ENCODE measurements at places on chromosomes 2 and 18.

- no peak for DNase-seq
Observed at GRCh38 chr2:109436610-109437225, 177.0 kb downstream of the SEPTIN10 start.

DNA sequence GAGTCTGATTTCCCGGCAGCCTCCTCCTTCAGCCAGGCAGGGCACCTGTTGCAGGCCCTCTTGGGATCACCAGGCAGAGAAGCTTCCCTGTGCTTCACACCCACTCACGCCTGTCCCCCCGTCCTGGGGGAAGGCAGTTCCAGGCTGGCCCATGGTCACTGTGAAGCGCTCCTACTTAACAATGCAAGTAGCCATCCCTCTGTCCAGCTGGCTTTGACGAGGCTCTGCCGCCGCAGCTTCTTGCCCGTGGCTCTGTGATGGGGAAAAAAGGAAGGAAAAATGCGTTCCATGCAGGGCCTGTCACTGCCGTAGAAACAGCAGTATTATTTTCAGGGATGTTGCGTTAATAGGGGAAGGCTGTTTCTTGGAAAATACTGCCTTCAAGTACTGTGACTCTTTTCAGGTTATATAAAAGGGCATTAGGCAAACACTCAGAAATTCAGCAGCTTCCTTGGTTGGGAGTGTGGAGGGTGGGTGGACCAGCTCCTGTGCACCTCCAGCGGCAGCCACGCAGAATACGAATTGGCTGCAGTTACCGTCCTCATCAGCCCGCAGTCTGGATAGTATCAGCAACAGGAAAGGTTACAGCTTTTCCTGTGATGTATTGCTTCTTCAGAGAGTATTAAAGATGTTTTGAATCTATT lies 232.3 kb downstream of the KLHL29 start:
- no peak for DNase-seq

GRCh38 chr2:14398641-14399040 lies 233.9 kb upstream of the LRATD1 start:
- DNase-seq, result no peak

- DNase-seq, result peak; percentile 14
Observed at GRCh38 chr18:36942264-36942663, 113.3 kb downstream of the KIAA1328 start.

DNA sequence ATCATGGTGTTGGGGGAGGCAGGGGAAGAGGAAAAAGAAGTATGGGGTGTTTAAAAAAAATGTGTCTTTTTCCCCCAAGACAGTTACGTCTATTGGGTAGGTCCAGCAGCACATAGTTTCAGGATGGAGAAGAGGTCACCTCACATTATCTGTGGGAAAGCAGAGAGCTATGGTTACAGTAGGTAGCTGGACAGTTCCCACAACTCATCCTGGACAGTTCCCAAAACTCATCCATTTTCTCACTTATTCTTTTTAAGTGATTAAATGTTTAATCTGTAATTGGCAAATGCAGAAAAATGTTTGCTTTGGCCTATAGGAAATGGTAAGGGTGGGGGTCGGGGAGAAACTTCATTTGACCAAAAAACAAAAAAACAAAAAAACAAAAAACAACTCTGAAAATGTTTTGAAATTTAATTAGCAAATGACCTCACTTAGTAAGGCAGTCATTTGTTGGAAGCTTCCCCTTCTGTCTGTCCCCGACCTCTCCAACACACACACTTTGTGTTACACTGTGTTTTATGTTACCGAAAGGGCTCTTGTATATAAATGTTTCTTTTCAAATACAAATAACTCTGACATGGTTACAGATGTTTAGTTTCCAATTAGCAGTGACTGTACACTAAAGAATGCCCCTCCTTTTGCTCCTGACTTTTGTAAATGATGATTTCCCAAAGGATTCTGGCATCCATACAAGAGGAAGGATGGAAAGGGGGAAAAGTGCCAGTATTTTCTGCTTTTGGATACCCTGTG lies 173.3 kb upstream of the ZFP36L2 start:
- no peak for DNase-seq

DNA sequence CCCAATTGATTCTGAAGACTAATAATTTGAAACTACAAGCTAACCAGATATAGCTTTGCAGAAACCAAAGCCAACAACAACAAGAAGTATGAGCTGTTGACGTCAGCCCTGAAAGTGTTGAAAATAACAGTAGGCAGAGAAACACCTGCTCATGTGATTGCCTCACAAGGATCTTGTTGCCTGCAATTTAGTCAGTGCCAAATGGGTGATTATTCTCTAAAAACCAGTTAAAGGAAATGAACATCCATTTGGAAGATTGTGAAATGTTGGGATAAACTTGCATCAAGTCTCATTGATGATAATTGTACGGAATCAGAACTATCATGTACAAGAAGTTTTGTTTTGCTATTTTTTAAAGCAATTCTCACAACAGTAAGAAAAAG lies 2.8 kb downstream of the CYTIP start:
- DNase-seq, result no peak

DNA sequence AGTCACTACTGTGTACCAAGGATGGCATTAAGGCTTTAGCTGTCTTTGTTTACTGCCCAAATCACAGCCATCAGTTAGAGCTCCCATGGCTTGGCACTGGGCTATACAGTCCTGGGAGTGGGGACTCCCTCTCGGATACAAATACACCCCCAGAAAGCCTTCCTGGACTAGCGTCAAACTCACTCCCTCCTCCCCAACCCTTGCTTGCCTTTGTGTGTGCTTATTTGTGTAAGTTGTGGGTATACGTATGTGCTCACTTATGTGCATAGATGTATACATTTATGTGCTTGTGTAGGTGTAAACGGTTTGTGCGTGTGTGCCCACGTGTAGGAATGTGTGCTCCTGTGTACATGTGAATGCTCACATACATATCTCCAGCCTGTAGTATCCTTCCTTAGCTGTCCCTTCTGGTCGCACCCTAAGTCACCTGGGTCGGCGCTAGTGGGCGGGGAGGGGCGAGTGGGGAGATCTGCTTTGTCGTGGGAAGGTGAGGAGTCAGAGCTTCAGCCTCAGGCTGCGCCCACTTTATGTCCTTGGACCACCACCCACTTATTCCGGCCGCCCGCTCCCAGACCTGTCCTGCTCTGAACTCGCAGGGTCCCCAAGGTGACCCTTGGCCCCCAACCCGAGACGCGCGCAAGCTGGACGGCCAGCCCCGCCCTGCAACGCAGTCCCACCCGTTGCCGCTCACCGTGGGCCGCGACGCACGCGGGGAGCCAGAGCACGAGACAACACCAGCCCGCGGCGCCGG lies 461 bp downstream of the PRADC1 start:
- no peak for DNase-seq

GRCh38 chr2:42916324-42916723 lies 123.9 kb upstream of the HAAO start:
- DNase-seq, result no peak

DNA sequence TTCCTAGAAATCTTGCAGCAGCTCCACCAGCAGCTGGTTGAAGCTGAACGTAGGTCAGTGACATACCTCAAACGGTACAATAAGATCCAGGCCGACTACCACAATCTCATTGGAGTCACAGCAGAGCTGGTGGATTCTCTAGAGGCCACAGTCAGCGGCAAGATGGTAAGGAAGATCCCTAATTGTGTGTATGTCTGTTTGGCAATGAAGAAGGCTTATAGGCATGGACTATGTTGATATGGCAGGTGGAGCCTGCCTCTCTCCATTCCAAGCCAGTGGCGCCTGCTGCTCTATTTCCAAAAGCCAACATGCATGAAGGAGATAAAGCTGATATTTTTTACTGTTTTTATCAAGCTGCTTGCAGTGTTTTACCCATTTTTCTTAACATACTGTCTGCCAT lies 36.8 kb downstream of the ARMC9 start:
- no peak for DNase-seq

DNA sequence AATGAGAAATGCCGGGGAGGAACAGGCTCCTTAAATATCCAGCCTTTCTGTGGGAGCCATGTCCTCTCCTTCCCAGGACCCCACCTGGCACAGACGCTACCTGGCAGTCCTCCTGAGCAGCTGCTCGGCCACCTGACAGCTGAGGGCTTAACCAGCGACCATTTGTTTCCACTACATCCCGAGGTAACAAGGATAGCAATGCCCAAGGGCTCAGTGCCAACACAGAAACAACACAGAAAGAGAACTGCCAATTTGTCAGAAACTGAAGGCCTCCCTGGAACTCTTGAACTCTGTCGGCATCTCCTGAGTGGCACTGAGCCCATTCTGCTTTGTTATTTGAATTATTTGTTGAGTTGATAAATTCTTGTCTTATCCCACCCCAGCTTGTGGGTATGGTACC lies 122.2 kb upstream of the ARHGAP28 start:
- no peak for DNase-seq

DNA sequence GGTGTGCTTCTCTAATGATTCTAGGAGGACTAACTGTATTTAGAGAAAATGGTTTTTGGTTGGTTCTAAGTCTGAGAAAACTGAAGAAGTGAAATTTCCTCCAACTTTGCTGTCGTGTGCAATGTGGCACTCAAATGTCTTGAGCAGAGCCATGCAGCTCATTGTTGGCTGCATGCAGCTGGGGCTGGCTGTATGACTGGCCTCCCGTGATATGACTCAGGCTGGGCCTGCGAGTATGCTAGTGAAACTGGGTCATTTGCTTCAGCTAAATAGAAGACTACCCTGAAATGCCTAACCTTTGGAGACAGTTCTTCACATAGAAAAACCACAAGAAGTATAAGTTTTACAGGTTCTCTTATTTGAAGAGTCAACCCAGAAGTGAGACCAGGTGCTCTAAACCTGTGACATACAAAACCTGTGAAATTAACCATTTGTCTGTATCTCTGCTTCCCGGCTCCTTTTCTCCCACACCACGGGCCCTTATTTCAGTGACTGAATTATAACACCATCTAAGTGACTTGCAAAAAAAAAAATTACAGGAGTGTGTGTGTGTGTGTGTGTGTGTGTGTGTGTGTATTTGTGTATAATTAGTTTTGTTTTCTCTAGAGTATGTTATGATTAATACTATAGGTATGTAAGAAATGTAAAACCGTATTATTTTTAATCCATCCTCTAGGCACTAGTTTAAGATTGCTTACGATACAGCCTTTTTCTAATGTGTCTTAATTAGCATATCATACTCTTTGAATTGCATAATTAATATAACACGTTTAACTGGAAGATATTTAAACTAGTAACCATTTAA lies 15.9 kb downstream of the POLI start:
- DNase-seq, result peak; percentile 27

- no peak for DNase-seq
Observed at GRCh38 chr2:6425032-6425431, 440.7 kb downstream of the CMPK2 start.

DNA sequence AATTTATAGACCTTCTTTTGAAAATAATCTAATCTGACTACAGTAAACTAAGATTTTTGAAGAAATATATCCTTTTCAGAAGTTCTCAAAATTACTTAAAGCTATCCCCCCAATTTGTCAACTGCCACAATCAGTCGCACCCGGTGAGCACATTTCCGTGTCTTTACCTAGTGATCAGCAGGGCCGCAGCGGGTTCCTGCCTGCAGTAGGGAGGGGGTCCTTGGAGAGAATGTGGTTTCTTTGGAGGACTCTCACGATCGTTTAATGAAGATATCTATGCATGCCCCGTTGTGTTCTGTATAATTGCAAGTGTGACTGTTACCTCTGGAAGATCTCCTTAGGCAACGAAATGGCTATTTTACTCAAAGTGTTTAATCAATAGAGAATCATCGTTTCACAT lies 251.9 kb upstream of the RAB12 start:
- DNase-seq, result no peak

DNA sequence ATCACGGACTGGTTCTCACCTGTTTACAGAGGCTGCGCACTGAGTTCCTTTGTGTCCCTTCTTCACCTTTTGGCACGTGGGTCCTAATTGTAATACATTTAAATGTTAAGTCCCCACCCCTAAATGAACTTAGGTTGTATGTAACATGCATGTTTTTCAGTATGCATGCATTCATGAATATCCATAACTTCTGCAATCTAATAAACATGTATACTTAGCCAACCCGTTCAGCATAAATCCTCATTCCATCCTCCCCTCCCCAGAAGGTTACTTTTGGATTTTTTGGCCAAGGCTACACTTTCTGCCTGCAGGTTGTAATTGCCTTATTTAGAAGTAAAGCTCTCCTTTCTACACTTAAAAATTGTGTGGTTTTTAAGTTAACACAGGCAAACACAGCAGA lies 314.7 kb downstream of the SUCLG1 start:
- no peak for DNase-seq

- DNase-seq, result no peak
Observed at GRCh38 chr2:127651381-127651809, 5.4 kb downstream of the GPR17 start.

GRCh38 chr2:98503481-98504105 lies 58.9 kb downstream of the INPP4A start:
- no peak for DNase-seq

DNA sequence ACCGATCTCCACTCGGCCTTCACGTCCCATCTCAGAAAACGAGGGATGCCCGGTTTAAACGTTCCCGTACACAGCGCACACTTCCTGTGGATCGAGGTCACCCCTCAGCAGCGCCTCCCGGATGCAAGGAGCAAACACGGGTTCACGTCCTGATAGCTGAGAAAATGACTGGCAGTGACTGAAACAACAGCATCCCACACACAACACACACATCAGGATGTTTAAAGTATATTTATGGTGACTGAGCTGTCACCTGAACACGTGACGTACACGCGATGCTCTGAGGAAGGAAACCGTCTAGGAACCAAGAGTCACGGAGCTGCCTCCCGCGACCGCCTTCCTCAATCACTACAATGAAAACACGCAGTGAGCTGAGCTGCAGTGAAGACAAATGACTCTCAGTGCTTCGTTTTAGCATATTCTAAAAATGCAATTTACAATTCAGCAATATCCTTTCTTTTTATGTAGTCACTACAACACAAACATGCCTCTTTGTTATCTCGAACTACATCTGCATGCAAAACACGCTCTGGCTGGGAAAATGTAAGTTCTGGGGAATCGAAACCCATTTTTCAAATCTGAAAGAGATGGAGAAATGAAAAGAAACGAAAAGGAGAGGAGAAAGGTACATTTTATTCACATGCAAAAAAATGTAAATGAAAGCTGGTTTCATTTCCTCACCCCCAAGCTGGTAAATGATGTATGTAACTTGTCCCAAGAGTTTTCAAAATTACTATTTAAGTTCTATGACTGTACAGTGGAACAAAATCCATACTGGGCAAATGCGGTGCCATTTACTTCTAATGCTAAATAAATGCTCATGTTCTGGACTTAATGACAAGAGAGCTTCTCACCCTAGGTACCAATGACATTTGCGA lies 19.8 kb downstream of the HDAC4 start:
- DNase-seq, result no peak

DNA sequence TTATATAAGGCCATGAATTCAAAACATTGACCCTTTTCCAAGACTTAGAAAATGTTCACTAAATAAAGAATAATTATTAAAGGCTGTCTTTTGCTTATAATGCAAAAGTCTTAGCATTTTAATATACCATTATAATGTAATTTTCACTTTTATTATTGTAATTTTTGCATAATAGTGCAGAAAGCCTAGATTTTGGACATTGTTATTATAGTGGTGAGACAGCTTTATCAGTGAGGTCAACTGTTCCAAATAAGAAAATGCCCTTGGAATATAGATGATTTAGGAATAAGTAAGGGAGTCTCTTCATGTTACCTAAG lies 56.6 kb downstream of the ATIC start:
- no peak for DNase-seq

- no peak for DNase-seq
Observed at GRCh38 chr18:59820663-59821062, 79.1 kb upstream of the PMAIP1 start.

All from GM12891 (cell line).